NCI-H2081 treated with DMSO at 0.1 percent for 48 hours (cell line): ENCODE measurements at places on chromosomes 4 and X.

DNA sequence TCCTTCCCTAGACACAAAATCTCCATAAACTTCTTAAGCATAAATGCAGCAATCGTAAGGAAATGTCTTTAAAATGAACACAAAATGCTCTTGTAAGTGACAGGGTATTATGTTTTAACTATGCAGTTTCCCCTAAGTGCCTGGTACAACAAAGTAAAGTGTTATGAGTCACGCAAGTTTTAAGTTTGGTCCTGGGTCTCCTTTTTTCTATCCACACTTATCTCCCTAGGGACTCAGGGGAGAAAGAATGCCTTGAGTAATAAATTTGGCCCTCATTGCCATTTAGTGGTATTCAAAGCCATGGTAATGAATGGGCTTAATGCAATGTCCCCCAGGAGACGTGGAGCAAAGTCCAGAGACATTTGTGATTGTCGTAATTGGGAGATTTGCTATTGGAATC lies 149.1 kb downstream of the MAGEB17 start:
- no peak for DNase-seq

DNA sequence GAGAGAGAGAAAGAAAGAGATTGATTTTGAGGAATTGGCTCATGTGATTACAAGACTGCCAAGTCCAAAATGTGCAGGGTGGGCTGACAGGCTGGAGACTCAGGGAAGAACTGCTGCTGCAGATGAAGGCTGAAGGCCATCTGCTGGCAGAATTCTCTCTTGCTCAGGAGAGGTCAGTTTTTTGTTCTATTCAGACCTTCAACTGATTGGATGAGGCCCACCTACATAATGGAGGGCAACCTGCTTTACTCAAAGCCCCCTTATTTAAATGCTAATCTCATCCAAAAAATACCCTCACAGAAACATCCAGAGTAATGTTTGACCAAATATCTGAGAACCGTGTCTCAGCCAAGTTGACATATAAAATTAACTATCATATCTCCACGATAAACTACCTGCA lies 38.2 kb upstream of the MAMLD1 start:
- no peak for DNase-seq

DNA sequence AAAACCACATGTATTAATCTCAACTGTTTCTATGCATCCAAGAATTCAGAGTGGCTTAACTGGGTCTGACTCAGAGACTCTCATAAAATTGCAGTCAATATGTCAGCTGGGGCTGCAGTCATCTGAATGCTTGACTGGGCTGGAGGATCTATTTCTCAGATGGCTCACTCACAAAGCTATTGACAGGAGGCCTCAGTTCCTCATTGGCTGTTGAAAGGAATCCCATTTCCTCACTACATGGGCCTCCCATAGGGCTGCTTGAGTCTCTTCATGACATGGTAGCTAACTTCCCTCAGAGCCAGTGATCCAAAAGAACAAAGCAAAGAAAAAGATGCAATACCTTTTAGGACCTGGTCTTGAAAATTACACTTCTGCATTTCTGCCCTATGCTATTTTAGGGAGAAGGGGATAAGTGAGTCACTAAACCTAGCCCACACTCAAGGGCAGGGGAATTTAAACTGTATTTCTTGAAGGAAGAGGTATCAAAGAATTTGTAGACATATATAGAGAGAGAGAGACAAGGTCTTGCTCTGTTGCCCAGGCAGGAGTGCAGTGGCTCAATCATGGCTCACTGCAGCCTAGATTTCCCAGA lies 9.8 kb downstream of the SCFD2 start:
- no peak for DNase-seq

- no peak for DNase-seq
Observed at GRCh38 chrX:47302396-47302795, 68.0 kb upstream of the ZNF157 start.

- DNase-seq: no peak
Observed at GRCh38 chr4:41098093-41099048, 116.0 kb downstream of the APBB2 start.

GRCh38 chrX:64805683-64806082 lies 170.6 kb downstream of the ZC4H2 start:
- no peak for DNase-seq

- DNase-seq: no peak
Observed at GRCh38 chrX:4881277-4881676, 1167.8 kb upstream of the PRKX start.

DNA sequence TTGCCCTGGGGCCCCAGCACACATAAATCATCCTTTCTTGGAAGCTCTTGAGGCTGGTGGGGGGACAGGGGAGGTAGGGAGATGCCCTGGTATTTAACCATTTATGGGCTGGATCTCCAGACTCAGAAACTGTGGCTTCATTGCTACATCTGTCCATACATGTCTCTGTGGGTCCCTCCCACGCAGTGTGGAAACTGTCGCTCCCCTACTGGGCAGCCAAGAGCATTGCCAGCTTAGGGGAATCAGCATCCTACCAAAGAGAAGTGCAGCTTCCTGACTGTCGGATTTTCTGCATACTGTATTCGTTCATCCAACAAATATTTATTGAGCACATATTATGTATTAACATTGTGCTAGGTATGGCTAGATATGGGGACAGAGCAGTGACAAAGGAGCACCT lies 3.7 kb downstream of the GRIPAP1 start:
- no peak for DNase-seq

DNA sequence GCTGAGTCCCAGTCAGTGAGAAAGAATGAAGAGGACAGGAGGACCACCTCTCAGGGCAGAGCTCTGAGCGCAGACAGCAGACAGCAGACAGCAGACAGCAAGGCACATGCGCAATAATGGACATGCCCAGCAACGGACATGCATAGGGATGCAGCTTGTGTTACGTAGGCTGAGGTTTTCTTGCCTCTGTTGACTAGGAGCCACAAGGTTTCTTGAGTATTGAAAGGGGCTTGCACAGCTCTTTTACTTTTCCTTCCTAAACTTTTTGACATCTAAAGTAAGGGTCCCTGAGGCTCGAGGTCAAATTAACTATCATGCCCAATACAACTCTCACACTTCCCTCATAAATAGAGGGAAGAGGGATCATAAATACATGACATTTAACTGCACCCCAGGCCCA lies at the start of gene PAGE3:
Gene PAGE3 (minus strand): TSS at position 101 of the 400 bp plus-strand sequence. CDS start 1,013 bp downstream, outside the sequence.
- no peak for DNase-seq

DNA sequence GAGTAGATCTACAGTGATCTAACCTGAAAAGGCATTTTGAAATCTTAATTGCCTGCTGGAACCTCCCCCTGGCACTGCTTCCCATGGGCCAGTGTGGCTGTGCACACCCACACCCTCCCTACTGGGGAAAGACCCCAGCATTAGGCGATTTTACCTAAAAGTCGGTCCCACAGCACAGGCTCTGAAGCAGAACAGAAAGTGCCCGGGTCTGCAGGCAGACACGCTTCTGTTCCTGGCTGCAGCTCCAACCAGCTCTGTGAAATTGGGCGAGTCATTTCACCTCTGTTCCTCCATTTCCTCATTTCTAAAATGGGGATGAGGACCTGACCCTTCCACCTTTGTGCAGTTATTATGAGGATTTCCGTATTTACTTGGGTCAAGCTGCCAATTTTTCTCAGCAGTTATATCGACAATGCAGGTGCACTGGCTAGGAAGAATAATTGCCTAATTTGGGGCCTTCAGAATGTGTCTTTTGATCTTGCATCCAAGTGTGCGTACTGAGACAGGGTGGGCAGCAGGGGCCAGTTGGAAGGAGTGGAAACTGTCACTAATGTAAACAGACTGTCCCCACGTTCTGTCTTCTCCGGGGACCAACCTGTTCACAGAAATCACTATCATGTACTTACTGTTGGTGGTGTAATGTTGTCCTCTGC lies 7.1 kb downstream of the KLF3 start:
- no peak for DNase-seq

GRCh38 chr4:13514722-13515121 lies 29.6 kb downstream of the NKX3-2 start:
- no peak for DNase-seq

- DNase-seq: peak; percentile 37
Observed at GRCh38 chrX:7147978-7148854, at the start of gene PUDP. PUDP (minus strand) TSS chrX:7148153; CDS start chrX:7148113, 40 bp downstream.
